ENCODE measurements at places on chromosomes 1 and 21. TPM values are rescaled to one million over a fixed set of nuclear protein-coding genes. Genes with fewer than 3 reads are reported as not detected.

TINAGL1 gene
- total RNA-seq = 352 TPM

ZBTB7B gene
- 19.1 TPM for total RNA-seq

TTC39A gene
- 20.8 TPM for total RNA-seq

SPRR4 gene
- not detected for total RNA-seq

OLFM3 gene
- not detected for total RNA-seq

SPRR1A gene
- not detected for total RNA-seq

RNF186 gene
- not detected for total RNA-seq

CLCC1 gene
- 16.0 TPM for total RNA-seq

ESRRG gene
- 0.33 TPM for total RNA-seq

RER1 gene
- 56.7 TPM for total RNA-seq

AMPD1 gene
- total RNA-seq = not detected

AIRE gene
- total RNA-seq = 0.13 TPM

LCE1B gene
- total RNA-seq = not detected

NUAK2 gene
- total RNA-seq = 30.1 TPM

KRTAP13-2 gene
- total RNA-seq = not detected

TDRD5 gene
- total RNA-seq = not detected

All from mesangial cell (primary cell).